ENCODE measurements at places on chromosomes 1 and 21.

GRCh38 chr1:152185544-152186391 is 26.7 kb upstream of the RPTN start:
- peak; percentile 37 for DNase-seq

DNA sequence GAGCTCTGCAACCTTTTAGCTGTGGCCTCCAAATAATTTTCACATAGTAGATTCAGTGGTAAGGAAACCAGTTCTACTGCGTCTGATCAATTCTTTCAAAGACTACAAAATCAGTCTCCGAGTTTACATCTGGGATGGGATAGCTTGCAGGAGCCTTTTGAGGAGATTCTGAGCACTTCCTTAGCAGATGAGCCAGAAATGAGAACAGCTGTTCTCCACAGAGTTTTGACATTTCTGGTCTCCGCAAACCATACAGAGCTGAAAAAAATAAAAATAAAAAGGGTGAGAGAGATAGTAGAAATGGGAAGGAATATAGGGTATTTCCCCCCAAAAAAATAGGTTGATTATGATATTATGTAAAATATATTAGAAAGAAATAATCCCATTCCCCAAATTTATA is 119.3 kb downstream of the LYPLAL1 start:
- no peak for DNase-seq

- no peak for DNase-seq
These were observed 19.4 kb upstream of the LRRC53 start for GRCh38 chr1:74531796-74532195.

- DNase-seq: no peak
These were observed 155.2 kb downstream of the GABPA start for GRCh38 chr21:25890001-25890400.

- no peak for DNase-seq
These were observed 316.0 kb upstream of the VAMP3 start for GRCh38 chr1:7454895-7455784.

GRCh38 chr21:31133243-31133830 is 95.1 kb upstream of the KRTAP19-8 start:
- DNase-seq: no peak

GRCh38 chr1:117759535-117759934 is 153.7 kb downstream of the TENT5C start:
- no peak for DNase-seq

DNA sequence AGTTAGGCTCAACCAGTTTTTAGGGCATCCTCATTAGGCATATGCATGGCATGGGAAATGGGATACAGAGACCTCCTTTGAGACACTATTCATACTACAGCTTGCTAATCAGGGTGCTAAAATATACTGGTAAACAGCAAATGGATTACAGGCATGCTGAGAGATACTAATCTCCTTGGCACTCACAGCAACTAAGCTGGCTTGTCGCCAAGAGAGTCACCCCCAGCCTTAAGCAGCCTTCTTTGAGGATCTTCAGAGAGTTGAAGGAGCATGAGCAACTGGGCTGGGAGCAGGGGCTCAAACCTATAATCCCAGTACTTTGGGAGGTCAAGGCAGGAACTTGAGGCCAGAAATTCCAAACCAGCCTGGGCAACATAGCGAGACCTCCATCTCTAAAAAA is 120.1 kb upstream of the NR5A2 start:
- DNase-seq: no peak

DNA sequence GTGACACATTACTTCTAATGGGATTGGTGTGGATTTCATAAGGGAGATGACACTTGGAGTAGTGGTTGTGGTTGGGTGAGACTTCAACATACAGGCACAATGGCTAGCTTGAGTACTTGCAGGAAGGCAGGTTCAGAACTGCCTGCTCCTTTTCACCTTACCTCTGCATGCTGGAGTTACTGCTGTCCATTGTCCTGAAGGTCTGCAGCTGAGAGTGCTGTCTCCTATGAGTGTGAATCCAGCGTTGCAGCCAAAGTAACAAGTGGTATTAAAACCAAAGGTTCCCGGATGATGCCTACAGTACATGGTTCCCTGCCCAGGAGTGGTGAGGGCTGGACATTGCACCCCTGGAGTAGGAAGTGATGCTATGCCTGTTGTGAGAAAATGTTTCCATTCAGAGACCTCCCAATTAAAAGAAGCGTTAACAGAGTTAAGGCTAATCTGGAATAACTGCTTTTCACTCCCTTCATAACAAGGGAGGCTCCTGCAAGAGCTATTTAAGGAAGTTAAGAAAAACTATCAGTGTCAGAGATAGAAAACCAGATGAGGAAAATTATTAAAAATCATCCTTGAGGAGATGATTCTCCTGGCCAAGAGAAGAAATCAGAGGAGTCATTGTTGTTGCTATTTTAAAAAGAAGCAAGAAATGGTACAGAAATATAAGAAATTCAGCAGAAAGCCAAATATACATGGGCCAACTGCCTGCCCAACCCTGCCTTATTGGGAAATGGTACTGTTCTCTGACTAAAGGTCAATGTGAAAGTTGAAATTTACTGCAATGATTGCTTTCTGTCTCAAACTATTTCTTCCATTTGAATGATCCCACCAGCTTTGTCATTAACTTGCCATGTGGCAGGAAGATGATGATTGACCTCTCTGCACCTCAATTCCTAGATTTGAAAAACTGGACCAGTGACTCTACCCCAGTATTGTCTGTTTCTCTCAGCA is 9.8 kb upstream of the F5 start:
- no peak for DNase-seq

- DNase-seq: no peak
These were observed 79.0 kb upstream of the IFFO2 start for GRCh38 chr1:19035377-19036040.

GRCh38 chr21:31514598-31514997 is 144.9 kb upstream of the SOD1 start:
- DNase-seq: no peak

DNA sequence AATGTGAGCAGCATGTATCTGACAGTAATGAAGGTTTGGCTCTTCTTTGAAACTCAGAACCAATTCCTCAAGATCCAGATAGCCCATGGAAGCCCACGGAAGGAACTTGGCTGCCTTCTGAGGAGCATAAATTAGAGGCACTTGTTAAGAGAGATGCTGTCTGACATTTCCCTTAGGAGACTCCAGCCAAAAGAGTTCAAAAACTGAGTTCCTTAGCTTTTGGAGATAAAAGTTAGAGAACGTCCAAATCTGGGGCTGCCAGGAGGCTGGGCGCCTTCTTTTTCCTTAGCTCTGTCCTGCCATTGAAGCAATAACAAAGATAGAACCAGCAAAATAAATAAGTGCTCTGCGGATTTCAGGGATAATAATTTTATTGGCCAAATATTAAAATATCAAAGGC is 439.6 kb upstream of the USP24 start:
- DNase-seq: no peak

- DNase-seq: no peak
These were observed 89.9 kb upstream of the KAZN start for GRCh38 chr1:14508613-14509012.

- DNase-seq: no peak
These were observed 373.0 kb upstream of the ADAMTS5 start for GRCh38 chr21:27339902-27340301.

- DNase-seq: no peak
These were observed 67.5 kb downstream of the IGSF21 start for GRCh38 chr1:18175051-18175450.

DNA sequence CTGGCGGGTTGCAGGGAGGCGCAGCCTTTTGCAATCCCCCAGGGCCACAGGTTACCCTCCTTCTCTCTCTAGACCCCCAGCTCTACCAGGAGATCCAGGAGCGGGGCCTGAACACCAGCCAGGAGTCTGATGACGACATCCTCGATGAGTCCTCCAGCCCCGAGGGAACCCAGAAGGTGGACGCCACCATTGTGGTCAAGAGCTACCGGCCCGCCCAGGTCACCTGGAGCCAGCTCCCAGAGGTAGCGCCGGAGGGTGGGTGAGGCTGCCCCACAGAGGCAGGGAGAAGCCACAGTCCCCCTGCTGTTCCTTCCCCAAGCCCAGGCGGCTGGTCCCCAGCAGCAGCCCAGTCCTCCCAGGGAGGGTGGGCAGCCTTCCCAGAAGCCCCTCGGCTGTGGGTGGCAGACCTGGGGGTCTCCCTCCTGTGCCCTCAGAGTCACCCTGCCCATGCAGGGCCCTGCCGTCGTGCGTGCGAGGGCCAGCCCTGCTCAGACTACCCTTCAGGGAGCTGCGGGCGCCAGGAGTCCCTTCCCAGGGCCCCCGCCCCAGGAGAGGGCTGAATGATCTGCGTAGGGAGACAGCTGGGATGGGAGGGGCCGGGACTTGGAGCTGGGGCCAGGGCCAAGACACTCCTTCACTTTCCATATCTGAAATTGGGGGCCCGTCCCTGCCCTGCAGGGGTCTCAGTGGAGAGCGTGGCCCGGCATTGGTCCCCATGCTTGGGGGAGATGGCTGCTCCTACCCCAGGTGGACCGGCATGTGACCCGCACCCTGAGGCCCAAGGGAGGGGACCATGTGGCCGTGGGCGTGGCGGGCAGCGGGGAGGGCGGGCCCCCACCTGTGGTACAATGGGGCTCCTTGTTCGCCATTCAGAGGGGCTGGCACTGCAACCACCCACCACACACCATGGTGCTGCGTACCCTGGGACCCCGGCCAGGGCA is 12.9 kb downstream of the ARHGEF16 start:
- DNase-seq: no peak

DNA sequence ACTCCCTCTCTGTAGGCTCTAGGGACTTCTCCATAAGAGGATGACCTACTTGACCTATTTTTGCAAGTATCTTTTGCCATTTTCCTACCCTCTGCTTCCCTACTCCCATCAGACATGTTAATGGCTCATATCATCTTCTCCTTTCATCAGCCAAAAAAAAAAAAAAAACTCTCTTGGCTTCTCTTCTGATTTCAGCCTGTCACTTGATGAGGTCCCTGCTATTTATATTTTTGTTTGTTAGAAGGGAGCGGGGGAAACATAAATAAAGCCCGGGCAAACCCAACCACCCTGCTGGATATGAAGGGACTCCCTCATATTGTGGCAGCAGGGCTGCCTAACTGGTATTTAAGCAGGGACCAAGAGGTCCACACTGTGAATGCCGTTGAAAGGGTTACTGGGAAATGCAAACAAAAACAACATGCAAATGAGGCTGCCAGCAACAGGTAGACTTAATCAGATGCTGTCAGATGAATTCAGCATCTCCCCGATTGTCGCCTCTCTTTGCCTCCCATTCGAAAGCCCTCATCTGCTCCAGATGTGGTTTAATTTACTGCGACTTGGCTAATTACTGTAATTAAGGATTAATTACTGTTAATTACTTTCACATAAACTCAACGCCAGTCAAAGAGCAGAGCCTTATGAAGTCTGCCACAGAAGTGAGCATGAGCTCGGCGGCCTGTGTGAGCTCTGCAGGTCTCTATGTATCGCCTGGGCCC is 172.3 kb downstream of the PBX1 start:
- DNase-seq: no peak

DNA sequence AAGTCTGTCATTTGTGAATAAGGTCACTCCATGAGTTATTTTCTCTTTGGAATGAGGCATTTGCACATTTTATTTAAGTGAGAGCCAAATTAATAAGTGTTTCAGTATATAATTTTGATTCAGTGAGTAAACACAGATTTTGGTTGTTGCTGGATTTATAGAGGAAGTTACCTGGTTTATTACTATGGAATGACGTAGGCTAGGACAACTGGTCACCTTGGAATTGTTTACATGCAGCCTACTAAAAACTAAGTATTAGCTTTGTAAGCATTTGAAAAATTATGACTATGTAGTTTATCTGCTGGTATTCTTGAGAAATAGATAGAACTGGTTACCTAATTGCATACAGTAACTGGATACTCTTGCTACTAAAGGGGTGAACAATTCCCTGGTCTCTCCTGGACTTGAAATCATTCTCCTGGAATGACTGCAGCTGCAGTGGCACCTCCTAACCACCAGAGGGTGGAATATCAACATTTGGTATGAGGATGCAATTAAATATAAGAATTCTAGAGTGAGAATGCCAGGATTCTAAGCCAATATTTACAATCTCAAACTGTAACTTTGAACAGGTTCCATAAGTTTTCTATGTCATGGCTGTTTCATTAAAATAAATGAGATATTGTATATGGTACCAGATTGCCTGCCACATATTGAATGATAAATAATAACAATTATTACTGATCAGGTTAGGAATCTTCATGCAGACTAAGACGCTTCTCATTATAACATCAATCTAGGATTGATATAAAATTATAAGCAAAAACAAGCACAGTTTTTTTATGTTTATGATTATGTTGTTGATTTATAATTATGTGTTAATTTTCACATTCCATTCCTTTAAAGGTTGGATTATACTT is 3.5 kb upstream of the KRTAP27-1 start:
- DNase-seq: peak; percentile 3

DNA sequence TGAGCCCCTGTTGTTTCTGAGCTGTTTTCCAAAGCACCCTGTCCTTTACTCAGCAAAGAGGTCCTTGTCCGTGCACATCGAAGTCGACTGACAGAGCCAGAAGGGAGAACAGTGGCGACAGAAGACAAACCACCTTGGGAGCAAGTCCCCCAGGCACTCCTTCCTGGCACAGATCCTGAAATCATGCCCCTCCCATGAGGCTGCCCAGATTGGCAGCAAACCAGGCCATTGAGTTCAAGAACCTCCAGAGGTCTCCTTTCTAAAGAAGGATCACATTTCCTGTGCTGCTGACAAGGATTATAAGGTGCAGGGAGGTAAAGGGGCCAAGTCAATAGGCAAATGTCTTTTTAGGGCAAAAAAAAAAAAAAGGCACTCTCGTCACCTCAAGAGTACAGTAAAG is 84.7 kb upstream of the HIVEP3 start:
- DNase-seq: no peak

GRCh38 chr1:35064265-35064664 is 14.9 kb upstream of the ZMYM1 start:
- no peak for DNase-seq

- no peak for DNase-seq
These were observed 69.5 kb downstream of the PEX14 start for GRCh38 chr1:10544239-10544638.

DNA sequence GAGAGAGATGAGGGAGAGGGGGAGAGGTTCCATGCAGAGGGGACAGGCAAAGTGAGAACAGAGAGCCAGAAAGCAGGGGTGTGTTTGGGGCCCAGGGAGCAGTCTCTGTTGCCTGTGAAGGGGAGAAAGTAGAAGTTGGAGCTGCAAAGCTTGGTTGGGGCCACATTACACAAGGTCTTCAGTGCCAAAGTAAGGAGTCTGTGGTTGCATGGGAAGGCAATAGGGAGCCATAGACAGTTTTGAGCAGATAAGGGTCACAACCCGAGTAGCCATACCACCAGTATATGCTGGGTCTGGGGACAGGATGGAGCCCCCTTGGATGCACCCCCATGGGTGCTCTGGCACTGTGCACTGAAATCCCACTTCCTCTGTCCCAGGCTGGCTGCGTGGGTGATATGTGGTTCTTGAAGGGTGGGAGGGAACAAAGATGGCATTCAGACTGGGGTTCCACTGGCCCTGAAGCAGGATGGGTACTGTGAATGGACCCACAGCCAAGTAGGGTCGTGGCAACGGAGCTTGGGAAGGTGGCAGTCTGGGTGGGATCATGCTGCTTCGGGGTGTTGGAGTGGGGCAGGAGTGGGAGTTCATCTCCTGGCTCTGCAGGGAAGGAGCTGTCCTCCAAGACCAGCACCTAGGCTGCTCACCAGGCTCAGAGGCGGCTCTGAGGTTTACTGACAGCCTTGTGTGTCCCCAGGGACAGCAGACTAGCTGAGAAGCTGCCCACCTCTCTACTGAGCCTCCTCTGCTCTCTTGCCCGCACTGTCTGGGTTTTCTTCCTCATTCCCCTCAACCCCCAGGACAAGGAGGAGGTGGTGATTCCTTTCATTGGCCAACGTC is 12.1 kb downstream of the DRAXIN start:
- no peak for DNase-seq
